Activated CD4-positive, alpha-beta T cell treated with anti-CD3 and anti-CD28 coated beads, Interleukin-2, amount 50 U/mL, for 48 hours (primary cell): ENCODE measurements at places on chromosomes 5 and 9.
A peak's percentile ranks its signal among the peaks of the same experiment; 100 is the strongest.

DNA sequence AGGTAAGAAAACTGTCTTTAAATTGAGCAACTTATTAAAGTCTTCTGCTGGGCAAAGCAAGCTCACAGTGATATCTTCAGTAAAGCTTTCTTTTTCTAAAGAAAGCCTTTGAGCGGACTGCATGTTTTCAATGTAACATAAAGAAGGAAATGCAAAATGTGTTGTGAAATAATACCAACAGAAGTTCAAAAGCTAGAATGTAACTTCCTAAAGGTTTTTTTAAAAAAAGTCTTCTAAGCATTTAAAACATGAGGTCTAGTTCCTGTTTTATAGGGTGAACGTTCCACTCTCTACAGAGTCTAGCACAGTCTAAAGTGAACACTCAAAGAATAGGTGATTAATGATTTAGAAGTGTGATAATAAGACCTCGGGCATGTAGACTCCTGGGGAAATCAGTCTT lies 62.9 kb downstream of the DENND1A start:
- DNase-seq, result no peak

GRCh38 chr5:33271606-33272005 lies 169.2 kb upstream of the TARS1 start:
- DNase-seq, result no peak

GRCh38 chr5:168432903-168433302 lies 53.4 kb upstream of the RARS1 start:
- DNase-seq, result no peak

DNA sequence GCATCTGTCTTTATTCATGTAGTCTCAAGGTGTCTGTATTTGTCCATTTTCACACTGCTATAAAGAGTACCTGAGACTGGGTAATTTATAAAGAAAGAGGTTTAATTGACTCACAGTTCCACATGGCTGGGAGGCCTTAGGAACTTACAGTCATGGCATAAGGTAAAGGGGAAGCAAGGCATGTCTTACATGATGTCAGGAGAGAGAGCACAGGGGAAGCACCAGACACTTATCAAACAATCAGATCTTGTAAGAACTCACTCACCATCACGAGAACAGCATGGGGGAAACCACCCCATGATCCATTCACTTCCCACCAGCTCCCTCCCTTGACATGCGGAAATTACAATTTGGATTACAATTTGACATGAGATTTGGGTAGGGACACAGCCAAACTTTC lies 44.2 kb downstream of the NLN start:
- no peak for DNase-seq

- no peak for DNase-seq
These were observed 297.1 kb upstream of the C9orf72 start for GRCh38 chr9:27870404-27870803.

GRCh38 chr9:84823421-84824271 lies 154.1 kb downstream of the NTRK2 start:
- DNase-seq, result no peak

- no peak for DNase-seq
These were observed 32.4 kb downstream of the SLC9A3 start for GRCh38 chr5:491856-492155.

DNA sequence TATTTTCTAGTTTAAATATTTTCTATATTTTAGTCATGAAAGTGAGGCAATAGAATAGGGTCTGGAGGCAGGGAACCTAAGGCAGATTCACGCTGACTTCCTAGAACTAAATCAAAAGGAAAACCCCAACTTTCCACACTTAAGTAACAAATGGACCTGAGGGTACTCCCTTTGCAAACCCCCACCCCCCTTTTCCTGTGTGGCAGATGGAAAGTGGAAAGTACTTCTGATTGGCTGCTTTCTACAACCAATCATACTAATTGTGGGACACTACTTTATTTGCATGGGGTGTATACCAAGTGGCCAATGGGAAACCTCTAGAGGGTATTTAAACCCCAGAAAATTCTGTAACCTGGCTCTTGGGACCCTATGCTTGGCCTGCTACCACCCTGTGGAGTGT lies 4.8 kb upstream of the CENPH start:
- DNase-seq, result no peak

DNA sequence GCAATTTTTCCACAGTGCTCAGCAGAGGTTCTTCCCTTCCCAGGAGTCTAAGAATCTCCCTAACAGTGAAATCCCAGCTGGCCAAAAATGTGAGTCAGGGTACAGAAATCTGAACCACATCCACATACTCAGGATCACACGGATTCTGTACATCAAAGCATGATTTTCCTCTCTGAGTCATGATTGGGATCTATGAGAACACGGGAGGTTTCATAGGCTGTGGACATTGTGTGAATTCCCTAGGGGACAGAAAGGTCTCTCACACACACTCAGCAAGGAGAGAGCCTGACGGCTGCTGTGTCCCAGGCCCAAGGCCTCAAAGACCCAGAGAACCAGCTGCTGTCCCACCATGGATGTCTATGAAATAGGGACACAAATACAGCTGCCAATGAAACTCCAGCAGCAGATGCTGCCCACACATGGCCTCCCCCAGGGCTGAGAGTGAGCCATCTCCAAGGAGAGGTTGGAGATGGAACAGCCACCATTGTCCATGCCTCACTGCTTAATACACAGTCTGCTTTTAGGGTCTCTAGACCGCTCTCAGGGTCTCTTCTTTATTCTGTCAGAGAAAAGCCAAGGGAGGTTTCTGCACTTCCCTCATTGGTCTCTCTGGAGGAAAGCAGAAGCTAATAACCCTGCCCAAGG lies 102.7 kb downstream of the ADAMTS12 start:
- no peak for DNase-seq

- peak; percentile 27 for DNase-seq
These were observed 977 bp upstream of the PRDM12 start for GRCh38 chr9:130663258-130663976.

GRCh38 chr5:124514956-124515355 lies 231.5 kb downstream of the ZNF608 start:
- no peak for DNase-seq

- DNase-seq, result no peak
These were observed 173.5 kb upstream of the NREP start for GRCh38 chr5:111930449-111930848.

DNA sequence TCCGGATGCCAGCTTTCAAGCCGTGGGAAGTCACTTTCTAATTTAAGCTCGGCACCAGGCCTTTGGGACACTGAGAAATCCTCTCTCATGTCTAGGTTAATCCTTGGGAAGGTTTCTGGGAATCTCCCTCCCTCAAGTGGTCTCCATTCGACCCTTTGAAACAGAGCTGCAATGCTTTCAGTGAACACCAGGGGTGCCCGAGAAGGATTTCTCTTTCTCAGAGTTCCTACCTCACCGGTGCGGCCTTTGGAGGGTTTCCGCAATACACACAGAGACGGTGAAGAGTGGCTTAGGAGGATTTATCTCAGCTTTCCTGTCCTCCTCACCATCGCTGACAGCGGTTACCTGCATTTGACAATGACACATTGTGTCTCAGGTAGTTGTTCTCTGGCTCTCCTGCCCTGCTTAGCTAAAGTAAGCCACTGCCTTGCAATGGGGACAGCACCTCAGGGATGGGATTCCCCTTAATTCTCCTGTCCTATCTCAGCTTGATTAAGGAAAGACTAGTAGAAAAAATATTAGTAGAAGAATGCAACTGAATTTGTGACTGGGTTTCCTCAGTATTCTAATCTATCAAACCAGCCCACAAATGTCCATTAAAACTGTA lies 180.6 kb downstream of the GABRG2 start:
- no peak for DNase-seq

- no peak for DNase-seq
These were observed 123.2 kb downstream of the SNCAIP start for GRCh38 chr5:122435234-122435633.

- DNase-seq, result no peak
These were observed 331.9 kb downstream of the SPOCK1 start for GRCh38 chr5:137167187-137167586.

DNA sequence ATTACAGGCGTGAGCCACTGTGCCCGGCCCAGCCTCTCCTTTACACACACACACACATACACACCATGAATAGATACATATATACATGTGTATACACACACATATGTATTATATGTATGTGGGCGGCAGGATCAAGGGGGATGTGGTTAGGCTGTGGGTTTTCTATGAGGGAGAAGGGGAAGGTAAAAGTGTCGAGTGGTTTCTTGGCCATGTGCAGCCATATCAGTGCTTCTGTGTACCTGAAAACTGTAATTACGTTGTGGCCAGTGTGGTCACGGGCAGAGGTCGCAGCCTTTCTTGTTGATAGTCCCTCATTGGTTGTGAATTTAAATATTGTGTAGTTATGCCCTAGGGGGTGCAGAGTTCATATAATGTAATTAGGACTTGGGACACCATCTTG lies 16.5 kb downstream of the CDK20 start:
- DNase-seq, result no peak

DNA sequence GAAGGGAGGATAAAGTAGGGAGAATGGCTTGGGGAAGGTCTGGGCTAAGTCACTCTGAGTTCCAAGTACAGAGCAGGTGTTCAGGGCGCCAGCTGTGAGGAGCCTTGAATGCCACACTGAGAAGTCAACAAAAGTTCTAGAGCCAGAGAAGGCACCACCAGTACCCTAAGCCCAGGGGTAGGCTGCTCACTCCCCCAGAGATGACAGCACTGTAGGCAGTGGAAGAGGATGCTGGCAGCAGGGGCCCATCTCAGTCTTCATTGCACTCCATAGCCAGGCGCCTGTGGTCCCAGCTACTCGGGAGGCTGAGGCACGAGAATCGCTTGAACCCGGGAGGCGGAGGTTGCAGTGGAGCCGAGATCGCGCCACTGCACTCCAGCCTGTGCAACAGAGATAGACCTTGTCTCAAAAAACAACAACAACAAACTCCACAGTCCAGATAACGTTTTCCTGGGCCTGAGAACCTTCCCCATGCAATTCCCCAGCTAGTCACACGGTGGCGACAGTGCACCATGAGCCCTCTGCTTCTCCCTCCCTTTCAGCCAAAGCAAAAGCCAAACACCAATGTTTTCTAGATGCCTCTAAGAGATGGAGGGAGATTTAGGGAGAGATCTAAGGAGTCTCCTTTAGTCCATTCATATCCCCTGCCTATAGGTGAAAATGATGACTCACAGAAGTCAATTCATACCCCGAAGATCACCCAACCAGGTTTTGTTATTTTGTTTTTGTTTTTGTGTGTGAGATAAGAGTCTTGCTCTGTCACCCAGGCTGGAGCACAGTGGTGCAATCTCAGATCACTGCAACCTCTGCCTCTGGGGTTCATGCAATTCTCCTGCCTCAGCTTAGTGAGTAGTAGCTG lies 19.8 kb upstream of the NSD1 start:
- peak; percentile 87 for DNase-seq

GRCh38 chr5:154410786-154411185 lies 35.0 kb upstream of the SAP30L start:
- no peak for DNase-seq

DNA sequence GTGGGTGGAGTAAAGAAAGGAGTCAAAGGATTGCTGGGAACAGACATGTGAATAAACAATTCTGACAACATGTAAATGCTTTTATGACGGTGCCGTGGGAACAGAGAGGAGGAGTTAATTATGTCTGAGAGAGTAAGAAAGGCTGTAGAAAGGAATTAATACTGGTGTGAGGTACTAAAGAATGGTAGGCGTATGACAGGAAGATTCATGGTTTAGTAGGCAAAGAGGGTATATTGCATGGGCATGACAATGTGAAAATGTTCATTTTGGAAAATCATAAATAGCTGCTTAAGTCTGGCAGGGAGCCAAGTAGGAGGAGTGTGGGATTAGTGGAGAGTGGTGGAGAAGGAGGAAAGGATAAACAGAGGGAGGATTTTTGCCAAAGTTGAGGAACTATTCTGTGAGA lies 19.7 kb downstream of the NAA35 start:
- no peak for DNase-seq

GRCh38 chr5:169550227-169550626 lies 33.3 kb upstream of the SPDL1 start:
- DNase-seq, result no peak

DNA sequence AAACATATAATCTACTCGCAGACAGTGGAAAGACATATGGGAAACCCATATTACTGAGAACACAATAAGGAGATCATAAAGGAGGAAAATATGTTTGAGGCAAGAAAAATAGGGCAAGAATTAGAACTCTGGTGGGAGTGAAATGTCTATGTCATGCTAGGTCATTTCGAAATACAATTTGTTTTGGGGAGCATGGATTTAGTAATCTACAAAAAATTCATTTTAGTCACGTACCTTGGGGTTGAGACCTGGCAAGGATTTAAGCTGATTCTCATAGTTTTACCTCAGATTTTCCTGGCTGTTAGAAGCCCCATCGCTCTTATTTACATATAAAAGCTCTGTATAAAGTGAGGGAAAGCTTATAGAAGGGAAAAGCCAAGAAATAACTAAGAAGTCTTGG lies 11.5 kb upstream of the CSNK1G3 start:
- DNase-seq, result no peak

DNA sequence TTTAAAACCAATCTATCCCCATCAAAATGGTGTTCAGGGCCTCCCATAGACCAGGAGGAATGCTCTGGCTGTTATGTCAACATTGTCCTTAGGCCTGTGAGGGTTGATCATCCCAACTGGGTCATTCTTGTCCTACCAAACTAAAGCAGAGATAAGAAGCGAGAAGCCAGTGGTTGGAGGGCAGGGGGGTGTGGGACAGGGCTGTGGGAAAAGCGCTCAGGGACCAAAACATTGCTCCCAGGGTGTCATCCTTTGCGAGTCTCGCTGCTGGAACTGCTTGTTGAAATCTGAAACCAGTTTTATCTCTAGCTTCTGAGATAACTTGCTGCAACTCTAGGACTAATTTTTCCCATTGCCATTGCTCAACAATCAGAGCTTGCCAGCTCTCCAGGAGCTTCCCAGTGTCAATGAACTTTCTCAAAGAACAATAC lies 48.1 kb downstream of the SPATA31C2 start:
- DNase-seq, result no peak

DNA sequence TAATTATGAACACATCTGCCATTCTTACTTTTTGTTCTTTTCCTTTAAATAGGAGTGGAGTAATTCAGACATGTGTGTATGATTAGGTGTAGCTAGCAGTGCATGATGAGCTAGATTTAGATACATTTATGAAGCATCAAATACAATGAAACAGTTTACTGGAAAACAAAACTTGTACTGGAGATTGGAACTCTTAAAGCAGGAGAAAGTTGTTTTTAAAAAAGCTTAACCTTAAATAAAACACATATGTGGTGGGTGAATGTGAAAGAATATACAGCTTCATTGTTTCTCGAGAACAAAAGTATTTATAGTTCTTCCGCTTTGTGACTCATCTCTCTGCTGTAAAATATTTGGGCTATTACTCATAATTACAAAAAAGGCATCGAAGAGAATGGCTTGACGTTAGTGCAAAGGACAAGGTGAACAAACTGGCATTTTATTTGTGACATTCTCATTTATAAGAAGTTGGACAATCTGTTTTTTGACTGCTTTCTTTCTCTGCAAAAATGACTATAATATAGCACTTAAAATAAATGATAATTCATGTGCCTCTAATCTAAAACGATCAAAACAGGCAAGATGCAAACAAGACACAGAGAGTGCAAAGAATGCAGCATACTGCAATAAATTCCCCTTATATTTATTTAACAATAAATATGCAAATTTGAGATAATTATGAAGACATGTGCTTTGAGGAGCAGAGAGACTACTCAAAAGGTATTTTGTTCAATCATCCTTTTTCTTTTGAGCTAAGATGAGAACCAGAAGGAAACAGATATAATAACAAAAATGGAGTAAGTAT lies 478.8 kb downstream of the CETN3 start:
- no peak for DNase-seq
